Right atrium auricular region (tissue), 2 donors: ENCODE measurements at places on chromosomes 4 and X. TPM values are rescaled to one million over a fixed set of nuclear protein-coding genes. Genes with fewer than 3 reads are reported as not detected.

- DNase-seq = no peak
Measured at GRCh38 chr4:68951806-68952585, 392 bp upstream of the UGT2A3 start.

GRCh38 chr4:30723201-30723955 lies 3.2 kb downstream of the PCDH7 start:
- DNase-seq = no peak

GRCh38 chrX:67787196-67787595 lies 243.4 kb downstream of the AR start:
- DNase-seq = no peak

DNA sequence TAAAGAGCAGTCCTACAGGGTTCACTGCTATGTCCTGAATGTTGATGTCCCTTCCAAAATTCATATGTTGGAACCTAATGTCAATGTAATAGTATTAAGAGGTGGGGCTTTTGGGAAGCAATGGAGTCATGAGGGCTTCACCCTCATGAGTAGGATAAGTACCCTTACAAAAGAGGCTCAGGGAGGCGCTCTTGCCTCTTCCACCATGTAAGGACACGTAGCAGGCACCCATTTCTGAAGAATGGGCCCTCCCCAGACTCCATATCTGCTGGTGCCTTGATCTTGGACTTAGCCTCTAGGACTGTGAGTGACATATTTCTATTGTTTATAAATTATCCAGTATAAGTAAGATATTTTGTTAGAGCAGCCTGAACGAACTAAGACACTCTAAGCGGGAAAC lies 15.8 kb downstream of the MED28 start:
- DNase-seq = no peak

DNA sequence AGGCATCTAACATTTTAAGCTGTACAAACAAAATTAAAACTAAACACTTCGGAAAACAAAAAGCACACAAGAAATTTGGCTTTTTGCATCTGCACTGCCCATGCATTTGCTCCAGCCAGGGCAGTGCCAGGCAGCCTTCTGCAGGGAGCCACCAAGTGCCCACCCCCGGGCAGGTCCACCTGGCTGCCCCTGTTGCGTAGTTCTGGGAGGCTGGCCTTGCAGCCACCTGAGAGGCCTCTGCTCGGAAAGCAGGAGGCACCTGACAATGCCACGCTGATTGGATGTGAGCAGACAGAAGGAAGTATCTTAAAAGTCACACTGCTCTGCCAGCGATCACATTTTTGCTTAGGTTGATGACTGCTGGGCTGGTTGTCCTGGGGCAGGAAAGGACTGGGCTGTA lies 3.5 kb downstream of the TMEM271 start:
- DNase-seq = no peak

DNA sequence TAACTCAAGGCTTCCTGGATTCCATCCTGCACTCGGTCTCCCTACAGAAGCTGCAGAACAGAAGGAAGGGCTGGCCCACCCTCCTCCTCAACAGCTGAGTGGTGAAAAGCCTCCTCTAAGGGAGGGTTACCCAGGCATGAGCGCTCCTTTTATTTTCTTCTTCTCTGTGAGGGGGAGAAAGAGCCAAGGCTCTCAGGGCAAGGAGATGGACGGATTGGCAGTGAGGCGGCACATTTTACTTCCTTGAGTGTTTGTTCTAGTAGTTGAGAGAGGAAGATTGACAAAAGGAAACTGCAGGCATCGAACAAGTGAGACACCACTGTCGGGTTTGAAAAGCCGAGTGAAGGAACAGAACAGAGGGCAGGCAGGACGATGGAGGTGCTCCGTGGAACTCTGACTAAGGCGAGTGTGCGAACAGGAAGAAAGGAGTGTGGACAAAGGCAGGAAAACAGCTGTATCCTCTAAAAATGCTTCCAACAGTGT lies 38.4 kb upstream of the STS start:
- no peak for DNase-seq

GRCh38 chr4:183503497-183504063 lies 1.3 kb upstream of the ING2 start:
- no peak for DNase-seq

DNA sequence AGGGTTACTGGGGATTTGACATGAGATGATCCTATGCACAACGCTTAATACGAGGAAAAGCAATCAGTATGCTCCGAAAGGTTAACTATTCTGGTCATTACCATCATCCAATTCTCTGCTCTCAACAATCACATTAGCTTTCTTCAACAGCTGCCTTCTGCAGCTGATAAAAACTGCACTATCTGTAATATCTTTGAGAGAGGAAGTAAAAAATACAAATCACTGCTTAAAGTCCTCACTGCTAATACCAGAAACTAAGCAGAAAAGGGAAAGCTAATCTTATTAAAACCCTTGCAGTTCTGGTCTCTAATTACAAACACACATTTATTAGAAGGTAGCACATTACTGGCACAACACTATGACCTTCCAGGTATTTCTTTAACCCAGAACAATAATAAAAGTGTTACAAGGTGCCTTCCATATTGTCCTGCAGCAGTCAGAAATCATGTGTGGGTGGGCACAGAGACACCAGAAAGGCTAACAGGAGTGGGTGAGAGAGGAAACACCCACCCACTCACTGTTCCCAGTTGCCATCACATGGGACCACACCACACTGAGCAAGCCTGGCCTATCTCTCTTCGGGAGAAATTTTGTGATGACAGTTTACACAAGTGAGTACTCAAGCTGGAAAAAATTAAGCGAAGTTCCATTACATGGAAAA lies 71.0 kb downstream of the RELL1 start:
- no peak for DNase-seq

GRCh38 chrX:155767051-155767875 lies 113.9 kb upstream of the VAMP7 start:
- no peak for DNase-seq

Gene SULT1B1
- 1.5 TPM for total RNA-seq

Gene SLC6A8
- 71.3 TPM for total RNA-seq

Gene PDE5A
- 5.8 TPM for total RNA-seq

Gene FATE1
- not detected for total RNA-seq

Gene DUSP21
- total RNA-seq = not detected

Gene TRIM61
- 0.79 TPM for total RNA-seq

Gene MANBA
- 26.9 TPM for total RNA-seq
